CD4-positive, alpha-beta T cell treated with Interleukin-21 for 1 hour (primary cell): ENCODE measurements at places on chromosomes 2 and 18.

- DNase-seq: no peak
Observed at GRCh38 chr2:142857256-142858164, 20.0 kb upstream of the KYNU start.

GRCh38 chr18:73947180-73947921, 200.3 kb downstream of the FBXO15 start:
- DNase-seq: no peak

GRCh38 chr2:52703004-52703403, 1064.6 kb upstream of the CHAC2 start:
- no peak for DNase-seq

GRCh38 chr2:11775384-11775783, 29.0 kb downstream of the LPIN1 start:
- peak; percentile 73 for DNase-seq

DNA sequence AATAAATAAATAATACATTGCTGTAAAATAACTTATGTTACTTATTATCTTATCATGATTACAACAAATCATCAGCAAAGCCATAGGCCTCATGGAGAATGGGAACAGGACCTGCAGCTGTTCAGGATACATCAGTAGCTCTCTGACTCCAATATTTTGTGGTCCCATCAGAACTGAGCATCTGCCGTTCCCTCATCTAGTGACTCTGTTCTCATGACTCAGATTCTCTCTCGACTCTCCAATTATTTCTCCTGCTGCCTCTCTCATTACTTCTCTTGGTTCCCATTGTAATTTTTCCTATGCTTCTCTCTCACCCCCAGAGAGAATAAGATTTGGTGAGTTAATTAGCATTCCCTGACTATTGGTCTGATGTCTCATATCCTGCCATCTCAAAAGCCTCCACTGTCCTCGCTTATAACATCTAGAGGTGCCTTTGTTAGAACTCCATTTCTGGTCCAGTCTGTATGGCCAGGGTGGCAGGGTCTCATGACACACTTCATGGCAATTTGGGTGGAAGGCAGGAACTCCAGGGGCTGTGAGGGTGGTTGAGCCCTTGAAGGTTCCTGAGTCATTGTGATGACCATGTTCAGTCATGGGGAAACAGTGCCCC, 78.0 kb upstream of the TANC1 start:
- no peak for DNase-seq

DNA sequence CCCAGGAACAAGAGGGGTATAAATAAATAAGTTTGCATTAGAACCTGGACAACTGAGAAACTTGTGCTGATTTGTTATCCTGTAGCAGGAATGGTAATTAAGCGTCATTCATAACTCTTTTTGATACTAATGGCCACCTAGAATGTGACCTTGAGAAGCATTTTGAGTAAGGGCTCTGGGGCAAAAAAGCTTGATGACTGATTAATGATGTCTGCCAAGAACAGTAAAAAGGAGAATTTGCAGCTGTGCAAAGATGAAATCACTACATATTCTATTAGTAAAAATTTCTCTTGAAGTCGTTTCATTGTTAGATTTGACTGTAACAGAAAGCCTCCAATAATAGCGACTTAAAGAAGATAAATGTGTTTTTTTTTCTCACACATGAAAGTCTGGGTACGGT, 157.7 kb downstream of the PRKCE start:
- no peak for DNase-seq

GRCh38 chr18:47669815-47670214, 260.6 kb downstream of the SMAD2 start:
- DNase-seq: no peak
